ACHN (cell line): ENCODE measurements at places on chromosomes 12 and 14.

DNA sequence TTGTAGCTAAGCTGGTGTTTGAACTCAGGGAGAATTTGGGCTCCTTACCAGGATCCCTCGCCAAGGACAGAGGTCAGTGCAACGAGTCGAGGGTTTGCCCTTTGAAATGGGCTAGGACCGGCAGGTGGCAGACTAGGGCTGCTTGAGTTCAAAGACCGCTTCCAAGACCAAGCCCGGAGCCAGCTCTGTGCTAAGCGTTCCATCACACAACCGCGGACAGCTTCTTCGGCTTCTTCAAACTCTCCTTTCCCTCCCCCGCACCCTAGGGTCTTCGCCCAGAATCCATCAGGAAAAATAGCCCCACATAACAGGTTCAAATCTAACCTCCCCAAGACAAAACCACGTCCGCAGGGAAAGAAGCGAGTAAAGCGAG lies 705 bp upstream of the FLVCR2 start:
- DNase-seq = peak; percentile 82

GRCh38 chr12:93520454-93520853 lies 52.0 kb upstream of the SOCS2 start:
- no peak for DNase-seq

DNA sequence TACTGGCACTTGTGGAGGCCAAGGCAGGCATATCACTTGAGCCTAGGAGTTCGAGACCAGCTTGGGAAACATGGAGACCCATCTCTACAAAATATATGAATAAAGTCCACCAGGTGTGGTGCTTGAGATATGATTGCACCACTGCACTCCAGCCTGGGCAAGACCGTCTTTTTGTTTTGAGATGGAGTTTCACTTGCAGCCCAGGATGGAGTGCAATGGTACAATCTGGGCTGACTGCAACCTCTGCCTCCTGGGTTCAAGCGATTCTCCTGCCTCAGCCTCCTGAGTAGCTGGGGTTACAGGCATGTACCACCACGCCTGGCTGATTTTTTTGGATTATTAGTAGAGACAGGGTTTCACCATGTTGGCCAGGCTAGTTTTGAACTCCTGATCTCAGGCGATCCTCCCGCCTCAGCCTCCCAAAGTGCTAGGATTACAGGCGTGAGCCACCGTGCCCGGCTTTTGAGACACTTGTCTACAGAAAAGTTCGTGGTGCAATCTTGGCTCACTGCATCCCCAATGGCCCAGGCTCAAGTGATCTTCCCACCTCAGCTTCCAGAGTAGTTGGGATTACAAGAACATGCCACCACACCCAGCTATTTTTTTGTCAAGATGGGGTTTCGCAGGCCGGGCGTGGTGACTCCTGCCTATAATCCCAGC lies 16.3 kb upstream of the ATP5F1B start:
- no peak for DNase-seq

DNA sequence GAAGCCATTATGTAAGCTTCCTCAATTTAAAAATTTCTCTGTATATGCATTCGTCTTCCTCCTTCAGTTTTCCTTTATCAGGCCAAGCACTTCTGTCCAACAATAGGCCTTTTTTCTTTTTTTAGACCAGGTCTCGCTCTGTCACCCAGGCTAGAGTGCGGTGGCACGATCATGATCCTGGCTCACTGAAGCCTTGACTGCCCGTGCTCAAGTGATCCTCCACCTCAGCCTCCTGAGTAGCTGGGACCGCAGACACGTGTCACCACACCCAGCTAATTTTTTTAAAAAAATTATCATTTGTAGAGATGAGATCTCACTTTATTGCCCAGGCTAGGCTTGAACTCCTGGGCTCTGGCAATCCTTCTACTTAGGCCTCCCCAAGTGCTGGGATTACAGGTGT lies 25.8 kb downstream of the TAOK3 start:
- no peak for DNase-seq

- DNase-seq = no peak
These were observed 3.8 kb downstream of the IRAK4 start for GRCh38 chr12:43762596-43762995.

GRCh38 chr14:87271331-87271730 lies 721.7 kb downstream of the GALC start:
- DNase-seq = no peak

- no peak for DNase-seq
These were observed 23.1 kb downstream of the RASSF8 start for GRCh38 chr12:25981597-25981996.

GRCh38 chr12:27260746-27261145 lies 16.7 kb downstream of the STK38L start:
- no peak for DNase-seq

DNA sequence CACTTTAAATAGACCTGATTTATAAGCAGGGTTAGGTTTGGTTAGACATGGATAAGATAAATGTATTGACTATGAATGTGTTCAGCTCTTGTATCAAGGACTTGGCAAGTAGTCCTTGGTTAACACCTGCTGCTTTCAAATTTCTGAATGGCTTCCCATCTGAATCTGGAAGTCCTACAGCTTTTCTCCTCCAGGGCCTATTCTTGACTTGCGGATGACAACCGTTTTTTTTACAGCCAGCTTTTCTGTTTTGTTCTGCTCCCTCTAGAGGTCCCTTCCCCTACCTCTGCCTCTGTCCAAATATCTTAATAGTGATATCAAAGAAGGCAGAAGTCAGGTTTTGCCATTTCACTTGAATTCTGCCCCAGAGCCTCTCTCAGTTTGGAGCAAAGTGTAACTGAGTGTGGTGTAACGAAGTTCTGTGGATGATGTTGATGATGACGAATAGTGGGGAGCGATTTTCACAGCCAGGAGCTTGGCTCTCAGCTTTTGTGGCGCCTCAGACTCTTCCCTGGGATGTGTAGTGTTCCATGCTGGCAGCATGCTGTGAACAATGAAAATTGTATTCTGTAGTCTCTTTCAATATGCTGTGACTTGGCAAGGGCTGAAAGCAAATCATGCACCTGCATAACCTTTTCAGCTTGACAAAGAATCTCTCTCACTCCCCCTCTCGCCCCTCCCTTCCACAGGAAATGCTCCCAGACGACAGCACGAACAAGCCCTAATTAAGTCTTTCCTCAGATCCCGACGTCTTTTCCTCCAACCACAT lies 5.0 kb upstream of the SLC4A8 start:
- peak; percentile 11 for DNase-seq

GRCh38 chr14:100784523-100785337 lies 41.2 kb upstream of the MEG3 start:
- DNase-seq = no peak

GRCh38 chr12:38282886-38283285 lies 33.7 kb upstream of the ALG10B start:
- DNase-seq = peak; percentile 22

- peak; percentile 24 for DNase-seq
These were observed 448 bp downstream of the TSPAN9 start for GRCh38 chr12:3077572-3078081.

DNA sequence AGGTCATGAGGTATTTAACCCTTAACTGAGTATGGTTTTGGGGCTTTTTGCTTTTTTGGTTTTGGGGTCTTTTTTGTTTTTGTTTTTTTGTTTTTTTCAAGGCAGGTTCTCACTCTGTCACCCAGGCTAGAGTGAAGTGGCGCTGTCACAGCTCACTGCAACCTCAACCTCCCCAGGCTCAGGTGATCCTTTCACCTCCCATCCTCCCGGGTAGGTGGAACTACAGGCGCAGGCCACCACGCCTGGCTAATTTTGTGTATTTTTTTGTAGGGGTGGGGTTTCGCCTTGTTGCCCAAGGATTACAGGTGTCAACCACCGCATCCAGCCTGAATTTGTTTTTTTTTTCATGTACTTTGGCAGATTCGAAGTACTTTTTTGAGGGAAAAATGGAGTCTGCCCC lies 19.9 kb downstream of the RAP1B start:
- no peak for DNase-seq

GRCh38 chr12:122161682-122162081 lies 12.3 kb downstream of the IL31 start:
- no peak for DNase-seq

GRCh38 chr14:81068176-81068782 lies 112.9 kb downstream of the TSHR start:
- no peak for DNase-seq

DNA sequence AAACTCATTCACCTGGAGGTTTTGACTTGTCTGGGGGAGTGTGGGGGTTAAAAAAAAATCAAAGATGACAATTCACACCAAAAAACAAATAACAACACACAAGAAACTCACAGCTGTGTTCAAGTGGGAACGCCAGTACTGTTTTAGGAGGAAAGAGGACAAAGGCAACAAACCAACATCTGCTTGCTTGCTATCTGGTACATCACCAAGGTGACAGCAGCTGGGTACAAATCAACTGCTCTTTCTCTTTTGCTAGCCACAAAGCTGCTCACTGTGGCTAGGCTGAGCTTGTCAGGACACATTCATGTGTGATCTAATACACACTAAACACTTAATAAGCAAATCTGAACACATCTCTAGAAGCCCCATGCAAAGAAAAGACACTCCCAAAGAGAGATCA lies 128.0 kb upstream of the RAP1B start:
- DNase-seq = no peak

DNA sequence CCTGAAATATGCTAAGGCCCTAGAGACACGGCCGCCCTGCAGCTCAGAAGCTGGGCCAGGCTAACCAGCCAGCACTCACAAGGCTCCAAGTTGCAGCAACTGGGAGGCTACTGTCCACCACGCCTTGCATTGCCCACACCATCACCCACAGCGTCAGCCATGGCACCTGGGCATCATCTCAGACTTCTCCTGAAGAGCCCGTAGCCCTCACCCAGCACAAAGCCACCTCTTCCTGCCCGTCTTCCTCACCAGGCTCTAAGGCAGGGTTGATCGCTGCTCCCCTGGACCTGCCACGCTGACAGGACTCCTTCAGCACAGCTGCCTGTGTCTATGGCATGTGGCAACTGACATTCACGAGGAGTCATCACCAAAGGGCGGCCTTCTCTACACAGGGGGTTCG lies 38.1 kb downstream of the CDC42BPB start:
- no peak for DNase-seq

- DNase-seq = no peak
These were observed 234.5 kb upstream of the SSTR1 start for GRCh38 chr14:37972941-37973887.

DNA sequence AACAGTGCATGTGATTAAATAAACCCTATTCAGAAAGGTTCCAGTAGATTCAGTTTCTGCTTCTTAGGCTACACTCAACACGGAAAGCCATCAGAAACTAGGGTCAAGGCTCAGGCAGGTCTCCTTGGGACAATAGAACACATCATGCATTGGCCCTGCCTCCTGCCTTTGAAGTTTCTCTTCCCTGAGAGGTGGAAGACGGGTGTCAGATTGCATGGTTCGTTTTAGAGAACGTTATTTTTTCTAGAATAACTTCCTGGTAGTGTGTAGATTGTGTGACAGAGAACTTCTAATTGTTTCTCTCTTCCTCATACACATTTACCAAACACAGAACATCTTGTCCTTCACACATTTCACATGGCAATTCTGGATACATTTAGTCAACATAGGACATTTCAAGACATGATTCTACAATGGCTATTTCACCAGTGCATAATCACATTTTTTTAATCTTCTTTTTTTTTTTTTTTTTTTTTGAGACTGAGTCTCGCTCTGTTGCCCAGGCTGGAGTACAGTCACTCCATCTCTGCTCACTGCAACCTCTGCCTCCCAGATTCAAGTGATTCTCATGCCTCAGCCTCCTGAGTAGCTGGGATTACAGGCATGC lies 106.6 kb upstream of the AMN1 start:
- no peak for DNase-seq

GRCh38 chr14:59848671-59849070 lies 21.9 kb downstream of the RTN1 start:
- no peak for DNase-seq

DNA sequence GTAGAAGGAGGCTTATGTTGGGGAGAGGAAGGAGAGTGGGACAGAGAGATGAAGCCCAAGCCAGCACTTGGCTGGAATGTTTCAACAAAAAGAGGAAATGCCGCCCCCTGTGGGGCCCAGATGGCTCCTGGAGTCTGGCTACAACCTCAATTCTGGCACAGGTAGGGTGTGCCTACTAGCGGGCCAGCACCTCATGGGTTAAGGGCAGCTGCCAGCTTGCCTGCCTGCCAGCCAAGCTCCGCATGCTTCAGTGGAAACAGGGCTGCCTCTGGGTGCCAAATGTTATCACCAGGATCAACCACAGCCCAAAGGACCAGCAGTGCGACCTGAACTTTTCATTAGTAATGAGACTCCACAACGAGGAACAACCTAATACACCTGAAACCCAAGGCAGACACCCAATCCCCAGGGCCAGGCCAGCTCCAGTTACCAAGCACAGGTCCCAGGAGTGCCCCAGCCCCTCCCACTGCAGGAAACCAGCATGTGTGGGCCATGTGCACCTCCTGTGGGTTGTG lies 11.3 kb downstream of the RAB15 start:
- no peak for DNase-seq

DNA sequence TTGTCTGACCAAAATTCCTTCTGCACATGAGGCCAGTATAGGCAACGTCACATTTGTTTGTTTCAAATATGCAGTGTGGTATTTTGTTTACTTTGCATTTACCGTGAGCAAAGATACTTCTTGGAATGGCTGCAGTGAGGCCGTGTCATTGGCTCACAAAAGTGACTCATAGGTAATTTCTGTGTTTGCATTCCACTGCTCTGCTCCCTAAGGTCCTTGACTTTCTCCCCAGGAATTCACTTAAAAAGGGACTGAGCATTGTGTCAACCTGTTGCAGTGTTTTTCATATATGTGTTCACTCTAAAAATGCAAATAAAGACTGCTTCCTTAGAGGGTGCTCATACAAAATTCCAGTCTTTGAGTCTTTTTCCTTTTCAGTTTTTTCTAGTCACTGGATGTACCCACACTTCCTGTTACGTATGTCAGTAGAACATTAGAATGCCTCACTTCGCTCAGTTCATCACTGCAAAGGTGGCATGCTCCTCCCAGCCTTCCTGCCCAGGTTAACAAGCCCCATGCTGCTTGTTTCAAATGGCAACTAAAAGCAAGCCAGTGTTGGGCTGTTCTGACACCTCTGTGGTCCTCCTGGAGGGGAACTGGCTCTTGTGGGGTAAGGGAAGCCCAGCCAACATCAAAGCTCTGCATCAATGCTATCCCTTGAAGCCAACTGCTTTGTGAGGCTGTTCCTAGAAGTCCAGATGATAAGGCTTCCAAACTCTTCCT lies 9.1 kb downstream of the C12orf76 start:
- peak; percentile 95 for DNase-seq

GRCh38 chr12:128594521-128594920 lies 229.2 kb downstream of the SLC15A4 start:
- no peak for DNase-seq

- no peak for DNase-seq
These were observed 53.0 kb downstream of the ARL6IP4 start for GRCh38 chr12:123033392-123034021.

GRCh38 chr14:37594971-37595808 lies at the start of the genes FOXA1 and TTC6:
TSS of gene FOXA1 (minus strand) at chr14:37595249. CDS start at chr14:37594972, 277 bp downstream.
TSS of gene TTC6 (plus strand) at chr14:37595629. CDS start at chr14:37622065, 26,436 bp downstream.
- DNase-seq = peak; percentile 63

- no peak for DNase-seq
These were observed 74.4 kb downstream of the ANKS1B start for GRCh38 chr12:99910342-99910741.
